A673 (cell line): ENCODE measurements at places on chromosomes 13 and 19. TPM values are rescaled to one million over a fixed set of nuclear protein-coding genes. Genes with fewer than 3 reads are reported as not detected.

GRCh38 chr13:49679246-49679645 lies 12.0 kb downstream of the EBPL start:
- no peak overlapping the region for H3K4me3 ChIP-seq
- no peaks in the 10 kb centered on the region for H3K27me3 ChIP-seq
- DNase-seq, result no peak
- H3K4me1 ChIP-seq, result no peaks in the 10 kb centered on the region

- no peak for DNase-seq
- no peak overlapping the region for H3K27ac ChIP-seq
- H3K4me1 ChIP-seq, result no peaks in the 10 kb centered on the region
Measured at GRCh38 chr19:53131085-53131590, 1.6 kb downstream of the ZNF415 start.

- H3K36me3 ChIP-seq, result no peaks in the 10 kb centered on the region
- H3K4me3 ChIP-seq, result no peak overlapping the region
- H3K27ac ChIP-seq, result no peak overlapping the region
- H3K4me1 ChIP-seq, result peaks cover 19% of the 10 kb centered on the region
- no peak for DNase-seq
- H3K27me3 ChIP-seq, result no peaks in the 10 kb centered on the region
Measured at GRCh38 chr13:99738626-99739025, 232.9 kb downstream of the ZIC5 start.

DNA sequence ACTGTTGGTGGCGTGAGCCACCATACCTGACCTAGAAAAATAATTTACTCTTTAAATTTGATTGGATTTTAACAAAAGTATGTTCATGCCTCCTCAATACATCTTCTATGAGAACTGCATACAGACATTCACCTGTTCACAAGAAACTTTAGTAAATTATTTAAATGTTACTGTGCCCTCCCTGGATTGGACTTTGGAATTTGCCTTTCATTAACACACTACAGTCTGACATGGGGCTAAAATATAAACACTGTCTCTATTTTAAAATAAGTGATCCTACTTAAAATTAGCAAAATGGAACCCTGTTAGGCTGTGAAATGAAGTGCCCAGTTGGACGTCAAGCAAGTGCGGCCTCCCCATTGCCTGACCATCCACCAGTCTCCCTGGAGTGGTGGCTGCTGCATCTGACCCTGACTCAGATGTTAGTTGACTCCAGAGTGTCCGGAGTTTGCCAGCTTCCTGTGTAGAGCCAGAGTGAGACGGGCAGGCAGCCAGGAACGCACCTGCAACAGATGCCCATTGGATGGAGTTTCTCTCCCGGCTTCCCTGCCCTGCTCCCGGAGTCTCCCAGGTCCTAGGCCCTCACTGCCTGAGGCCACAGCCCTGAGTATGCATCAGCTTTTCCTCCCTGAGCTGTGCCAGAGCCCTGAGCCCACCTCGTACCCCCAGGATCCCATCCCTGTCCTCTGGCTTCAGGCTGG lies 45.9 kb upstream of the ATP11A start:
- DNase-seq, result no peak
- H3K4me1 ChIP-seq, result no peaks in the 10 kb centered on the region
- no peak overlapping the region for H3K4me3 ChIP-seq
- H3K36me3 ChIP-seq, result no peaks in the 10 kb centered on the region
- no peak overlapping the region for H3K27ac ChIP-seq

GRCh38 chr19:54464044-54464629 lies 559 bp upstream of the LENG9 start:
- no peaks in the 10 kb centered on the region for H3K27me3 ChIP-seq
- H3K27ac ChIP-seq, result peak overlapping the region; percentile 97
- peak; percentile 95 for DNase-seq
- peak overlapping the region; percentile 66 for H3K4me3 ChIP-seq
- H3K36me3 ChIP-seq, result peaks cover 17% of the 10 kb centered on the region

- DNase-seq, result no peak
- no peaks in the 10 kb centered on the region for H3K36me3 ChIP-seq
- H3K27me3 ChIP-seq, result no peaks in the 10 kb centered on the region
- H3K27ac ChIP-seq, result no peak overlapping the region
- no peak overlapping the region for H3K4me3 ChIP-seq
Measured at GRCh38 chr13:23707674-23708073, 137.5 kb downstream of the TNFRSF19 start.

DNA sequence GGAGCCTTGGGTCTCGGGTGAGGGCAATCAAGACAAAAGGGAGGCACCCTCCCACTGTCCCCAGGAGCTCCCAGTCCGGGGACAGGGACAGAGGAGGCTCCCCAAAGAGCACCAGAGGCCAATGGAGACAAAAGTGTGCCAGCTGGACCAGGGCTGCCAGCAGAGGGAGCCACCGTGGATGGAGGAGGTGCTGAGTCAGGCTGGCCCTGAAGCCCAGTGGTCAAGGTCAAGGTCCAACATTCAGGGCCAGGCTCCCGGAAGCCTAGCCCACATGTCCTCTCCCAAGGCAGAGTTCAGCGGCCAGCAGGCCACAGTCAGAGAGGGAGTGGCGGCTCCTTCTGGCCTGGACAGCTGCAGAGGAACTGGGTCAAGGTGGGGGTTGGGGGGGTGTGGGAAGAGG lies 8.4 kb downstream of the COL5A3 start:
- peaks cover 3% of the 10 kb centered on the region for H3K4me1 ChIP-seq
- H3K36me3 ChIP-seq, result no peaks in the 10 kb centered on the region
- H3K4me3 ChIP-seq, result no peak overlapping the region
- H3K27me3 ChIP-seq, result no peaks in the 10 kb centered on the region

Gene SBK2
- not detected in 2 replicates for total RNA-seq

Gene RASAL3
- 1.1 TPM in 2 replicates for total RNA-seq

Gene GRK1
- not detected in 2 replicates for total RNA-seq
